ENCODE measurements at places on chromosomes 3 and 15.

DNA sequence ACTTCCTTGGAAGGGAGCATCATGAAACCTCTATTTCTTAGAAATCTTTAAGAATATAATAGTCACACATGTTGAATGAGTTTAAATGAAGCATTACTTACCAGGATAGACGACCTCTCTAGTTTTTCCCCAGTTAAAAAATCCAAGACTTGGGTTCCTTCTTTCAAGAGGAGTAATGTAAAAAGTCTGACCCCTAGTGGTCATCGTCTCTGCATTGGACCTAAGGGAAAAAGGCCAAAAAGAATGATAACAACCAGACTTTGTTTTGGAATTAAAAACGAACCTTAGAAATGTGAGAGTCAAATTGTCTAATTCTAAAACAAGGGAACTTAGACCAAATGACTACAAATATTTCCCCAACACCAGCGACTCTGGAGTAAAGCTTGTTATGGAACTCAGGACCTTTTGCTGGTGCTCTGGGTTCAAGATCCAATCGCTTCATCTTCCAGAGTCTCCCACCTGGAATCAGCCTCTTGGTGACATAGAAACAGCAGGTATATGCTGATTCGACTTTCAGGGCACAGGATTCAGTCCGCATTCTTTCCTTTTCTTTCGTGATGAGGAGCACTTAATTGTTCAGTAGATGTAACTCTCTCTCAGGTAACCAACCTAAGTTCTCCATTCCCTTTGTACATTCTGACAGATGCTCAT lies 214.8 kb upstream of the TPRG1 start:
- peak; percentile 64 for DNase-seq

- no peak for DNase-seq
Observed at GRCh38 chr3:32483772-32484171, 18.9 kb downstream of the CMTM6 start.

GRCh38 chr3:75254685-75255084 lies 409.4 kb upstream of the FRG2C start:
- DNase-seq: no peak

GRCh38 chr15:99995543-99995942 lies 262.3 kb upstream of the LYSMD4 start:
- DNase-seq: no peak

- no peak for DNase-seq
Observed at GRCh38 chr15:67116742-67117141, 51.3 kb downstream of the SMAD3 start.

DNA sequence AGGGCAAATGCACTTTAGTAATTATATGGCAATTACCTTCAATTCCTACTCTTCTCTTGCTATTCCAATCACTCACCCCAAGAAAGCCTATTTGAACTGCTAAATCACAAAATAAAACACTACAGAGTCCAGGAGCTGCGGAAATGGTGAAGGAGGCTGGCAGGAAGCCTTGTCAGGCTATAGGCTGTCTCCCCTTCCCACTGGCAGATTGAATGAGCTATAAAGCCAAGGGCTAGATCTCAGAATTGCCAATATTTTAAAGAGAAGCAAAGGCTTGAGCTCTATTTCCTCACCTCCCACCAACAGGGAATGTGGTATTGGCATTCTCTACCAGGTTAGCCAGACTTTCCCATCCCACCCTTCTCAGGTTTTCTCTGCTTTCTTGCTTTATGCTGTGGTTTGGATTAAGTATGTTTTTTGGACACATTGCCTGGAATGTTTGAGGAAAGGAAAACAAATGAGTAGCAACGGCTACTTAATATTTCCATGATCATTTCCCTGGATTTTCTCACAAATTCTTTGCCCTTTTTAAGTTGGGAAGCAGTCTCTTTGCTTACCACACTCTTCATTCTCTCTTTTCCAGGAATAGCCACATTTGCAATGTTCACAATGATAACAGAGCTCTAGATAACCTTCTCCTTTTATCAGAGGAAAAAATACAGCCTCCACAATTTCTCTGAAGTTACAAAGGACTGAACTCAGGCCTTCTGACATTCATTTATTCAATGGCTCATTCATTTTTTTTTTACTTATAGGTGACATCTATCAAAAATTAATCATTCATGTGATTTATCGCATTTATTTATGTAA lies 1125.4 kb downstream of the ROBO1 start:
- no peak for DNase-seq

- DNase-seq: peak; percentile 54
Observed at GRCh38 chr3:104273046-104273649, 1093.6 kb upstream of the ALCAM start.

GRCh38 chr3:24730173-24730572 lies 235.5 kb upstream of the THRB start:
- no peak for DNase-seq

DNA sequence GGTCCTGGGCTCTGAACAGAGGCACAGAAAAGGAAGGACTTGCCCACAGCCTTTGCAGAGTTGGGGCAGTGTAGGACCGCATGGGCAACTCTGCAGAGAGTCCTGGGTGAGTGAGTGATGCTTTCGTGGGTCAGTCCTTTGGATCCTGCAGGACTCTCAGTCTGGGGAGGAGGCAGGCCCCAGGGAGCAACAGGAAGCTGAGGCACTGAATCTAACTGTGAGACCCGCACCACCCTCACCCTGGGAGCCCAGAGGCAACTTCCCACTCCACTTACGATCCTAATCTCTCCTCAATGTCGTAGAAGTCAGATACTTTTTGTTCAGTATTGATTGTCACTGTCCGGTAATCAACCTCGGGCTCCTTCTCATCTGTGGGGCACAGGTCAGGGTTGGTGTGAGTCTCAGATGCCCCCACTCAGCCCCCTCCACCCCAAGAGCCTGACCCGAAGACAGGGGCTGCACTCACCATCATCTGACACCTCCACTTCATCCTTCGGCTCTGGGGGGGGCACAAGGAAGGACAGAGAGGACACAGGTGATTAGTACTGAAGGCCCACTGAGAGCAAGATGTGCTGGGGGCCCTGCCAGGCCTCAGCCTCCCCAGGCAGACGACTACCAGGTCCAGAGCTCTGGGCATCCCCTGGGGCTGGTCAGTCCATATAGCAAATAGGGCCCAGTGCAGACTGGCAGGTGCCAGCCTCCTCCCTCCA lies 64.0 kb upstream of the HACD2 start:
- DNase-seq: no peak

- no peak for DNase-seq
Observed at GRCh38 chr3:64756398-64756986, 68.7 kb upstream of the ADAMTS9 start.

DNA sequence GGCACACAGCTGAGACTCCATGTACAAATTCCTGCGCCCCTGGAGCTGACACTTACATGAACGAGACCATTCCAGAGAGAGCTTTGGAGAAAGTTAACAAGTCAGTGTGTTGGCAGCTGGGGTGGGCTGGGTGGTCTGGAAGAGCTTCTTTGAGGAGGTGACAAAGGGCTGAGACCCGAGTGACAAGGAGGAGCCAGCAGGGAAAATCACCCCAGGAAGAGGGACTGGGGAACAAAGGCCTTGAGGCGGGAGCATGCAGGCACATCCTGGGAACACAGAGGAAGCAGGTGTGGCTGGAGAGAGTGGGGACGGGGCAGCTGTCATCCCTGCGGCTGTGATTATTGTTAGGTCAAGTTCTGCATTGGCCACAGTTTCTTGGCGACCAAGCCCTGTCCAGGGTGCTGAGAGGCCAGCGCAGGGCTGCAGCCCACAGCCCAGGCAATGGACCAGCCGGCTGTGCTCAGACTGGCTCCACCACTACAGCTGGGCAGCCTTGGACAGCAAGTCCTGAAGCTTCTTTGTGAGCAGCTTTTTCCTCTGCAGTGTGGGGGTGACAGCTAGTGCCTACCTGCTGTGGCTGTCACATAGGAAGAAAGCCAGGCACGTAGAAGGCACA lies 34.2 kb upstream of the PRR23E start:
- peak; percentile 21 for DNase-seq

DNA sequence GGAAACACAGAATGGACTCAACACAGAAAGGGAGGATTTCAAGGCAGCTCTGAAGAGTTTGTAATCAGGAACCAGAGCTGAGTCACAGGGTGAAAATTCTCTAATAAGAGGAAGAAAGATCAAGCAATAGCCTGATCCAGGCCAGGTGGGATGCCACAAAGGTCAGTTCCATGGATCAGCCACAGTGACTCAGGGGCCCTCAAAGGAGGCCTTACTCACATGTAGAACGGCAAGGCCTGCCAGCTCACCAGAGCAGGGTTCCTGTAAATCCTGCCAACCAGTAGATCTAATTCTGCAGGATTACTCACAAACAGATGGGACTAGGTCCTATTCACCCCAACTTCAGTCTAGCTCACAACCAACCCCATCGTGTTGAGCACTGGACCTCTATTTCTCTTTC lies 78.3 kb upstream of the PPP2R3A start:
- peak; percentile 100 for DNase-seq

GRCh38 chr3:170977949-170978745 lies 48.4 kb downstream of the SLC2A2 start:
- DNase-seq: peak; percentile 61

GRCh38 chr15:99239545-99240198 lies 9.7 kb downstream of the TTC23 start:
- DNase-seq: no peak

DNA sequence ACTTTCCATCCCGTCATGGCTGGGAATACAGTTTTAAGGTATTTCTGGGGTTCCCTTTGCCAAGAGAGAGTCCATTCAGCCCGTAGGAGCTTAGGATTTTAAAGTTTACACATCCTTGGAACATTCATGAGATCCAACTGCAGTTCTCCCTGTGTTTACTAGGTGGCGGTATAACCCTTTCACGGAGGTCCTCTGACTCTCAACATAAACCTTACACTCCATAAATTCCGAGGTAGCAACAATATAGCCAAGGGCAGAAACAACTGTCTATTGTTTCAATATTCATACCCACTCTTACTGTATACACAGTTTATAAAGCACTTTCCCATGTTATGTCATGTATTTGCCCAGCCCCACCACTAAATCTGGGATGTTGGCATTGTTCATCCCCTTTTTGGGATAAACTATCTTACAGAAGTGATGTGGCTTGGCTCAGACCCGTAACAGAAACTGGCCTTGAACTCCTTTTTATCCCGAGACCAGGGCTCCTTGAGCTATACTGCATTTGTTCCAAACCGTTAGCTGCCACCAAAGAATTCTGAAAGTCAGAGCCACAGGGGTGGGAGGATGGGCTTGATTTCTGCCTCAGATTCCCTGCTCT lies 69.2 kb upstream of the COL6A5 start:
- peak; percentile 58 for DNase-seq

- DNase-seq: no peak
Observed at GRCh38 chr3:31379598-31379997, 153.1 kb upstream of the STT3B start.

GRCh38 chr3:43855674-43856299 lies 165.0 kb downstream of the ABHD5 start:
- DNase-seq: peak; percentile 75

DNA sequence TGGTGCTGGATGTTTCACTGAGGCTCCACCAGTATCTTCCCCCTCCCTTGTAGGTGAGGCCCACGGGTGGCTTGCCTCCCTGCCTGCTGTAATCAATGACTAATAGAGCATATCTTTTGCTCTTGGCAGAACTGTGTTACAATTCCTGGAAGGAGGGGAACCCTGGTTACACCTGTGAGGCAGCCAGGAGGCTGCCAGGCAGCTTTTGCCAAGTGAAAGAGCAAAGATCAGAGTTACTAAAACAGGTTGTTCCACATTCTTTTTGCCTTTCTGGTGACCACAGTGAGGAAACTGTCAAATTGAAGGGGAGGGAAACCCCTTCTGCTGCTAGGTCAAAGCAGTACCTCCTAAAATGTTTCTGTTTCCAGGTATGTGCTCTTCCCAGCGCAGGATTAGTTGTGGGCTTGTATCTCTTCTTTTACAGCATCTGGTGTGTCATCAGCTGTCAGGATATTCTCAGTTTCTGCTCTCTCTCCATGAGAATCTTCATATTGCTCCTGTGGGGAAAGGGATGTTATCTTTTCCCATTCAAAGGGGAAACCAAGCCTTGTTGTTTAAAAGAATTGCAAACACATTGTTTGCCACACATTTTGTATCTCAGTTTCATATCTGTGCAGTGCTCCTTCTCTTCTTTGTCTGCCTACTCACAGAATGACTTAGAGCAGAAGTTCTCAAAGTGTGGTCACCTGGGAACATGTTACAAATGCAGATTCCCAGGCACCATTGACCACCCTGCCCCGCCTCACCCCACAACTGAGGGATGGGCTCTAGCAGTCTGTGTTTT lies 137.4 kb upstream of the UMPS start:
- DNase-seq: no peak

GRCh38 chr15:101019366-101019896 lies 100.3 kb downstream of the LRRK1 start:
- no peak for DNase-seq

- no peak for DNase-seq
Observed at GRCh38 chr3:17057321-17057720, 172.6 kb downstream of the PLCL2 start.

DNA sequence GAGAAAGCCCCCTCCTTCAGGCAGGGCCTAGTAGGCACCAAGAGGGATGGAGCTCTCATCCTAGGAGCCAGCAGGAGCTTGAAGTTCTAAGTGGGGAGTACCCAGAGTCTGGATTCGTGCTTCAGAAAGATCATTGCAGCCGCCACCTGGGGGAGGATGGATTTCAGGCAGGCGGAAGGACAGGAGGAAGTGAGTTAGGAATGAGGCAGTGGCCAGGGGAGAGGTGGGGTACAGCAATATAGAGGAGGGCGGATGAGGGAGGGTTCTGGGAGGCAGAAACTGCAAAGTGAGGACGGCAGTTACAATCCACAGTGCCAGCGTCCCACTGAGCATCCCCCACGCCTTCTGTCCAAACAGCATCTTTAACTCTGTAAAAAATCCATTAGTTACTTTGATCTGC lies 65.2 kb upstream of the LINGO1 start:
- no peak for DNase-seq

- peak; percentile 50 for DNase-seq
Observed at GRCh38 chr3:11379238-11379823, 107.1 kb downstream of the ATG7 start.

DNA sequence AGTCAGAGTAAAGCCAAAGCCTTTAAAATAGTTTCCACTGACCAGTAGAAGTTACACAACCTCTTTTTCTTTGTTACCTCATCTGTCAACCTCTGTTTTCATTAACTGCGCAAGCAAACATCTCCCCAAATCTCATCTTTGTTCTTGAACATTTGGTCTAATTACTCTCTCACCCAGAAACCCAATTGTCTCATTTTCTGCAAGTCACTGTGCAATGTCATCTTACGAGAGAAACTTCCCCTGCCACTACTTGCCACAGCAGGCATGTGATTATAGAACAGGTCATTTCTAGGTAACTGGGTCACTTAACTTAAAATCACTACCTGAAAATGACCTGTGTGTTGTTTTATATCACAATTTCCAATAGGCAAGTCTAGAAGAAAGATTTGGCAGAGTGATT lies 159.4 kb downstream of the SI start:
- DNase-seq: no peak

GRCh38 chr3:125442506-125442905 lies 67.4 kb upstream of the ZNF148 start:
- DNase-seq: no peak

DNA sequence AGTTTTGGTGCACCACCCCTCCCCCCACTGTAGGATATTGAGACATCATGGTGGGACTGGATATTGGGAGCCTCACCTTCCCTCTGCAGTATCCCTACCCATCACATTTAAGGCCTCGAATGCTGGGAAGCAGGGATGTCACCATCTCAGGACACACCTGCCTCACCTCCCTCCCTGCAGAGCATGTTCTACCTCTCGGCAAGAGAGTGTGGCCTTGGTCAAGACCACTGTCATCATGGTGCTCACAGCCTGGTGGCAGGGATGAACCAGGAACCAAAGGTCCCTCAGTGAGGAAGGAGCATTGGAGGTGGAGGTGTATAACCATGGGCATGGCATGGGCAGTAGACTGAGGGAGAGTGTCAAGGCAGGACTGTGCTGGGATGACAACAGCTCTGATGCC lies 104.8 kb downstream of the CORO2B start:
- no peak for DNase-seq

Measured in HT1080 (cell line).